ENCODE measurements at places on chromosomes 12 and 14. TPM values are rescaled to one million over a fixed set of nuclear protein-coding genes. Genes with fewer than 3 reads are reported as not detected.

- DNase-seq, result no peak
Observed at GRCh38 chr14:70788898-70789297, 20.4 kb downstream of the MAP3K9 start.

DNA sequence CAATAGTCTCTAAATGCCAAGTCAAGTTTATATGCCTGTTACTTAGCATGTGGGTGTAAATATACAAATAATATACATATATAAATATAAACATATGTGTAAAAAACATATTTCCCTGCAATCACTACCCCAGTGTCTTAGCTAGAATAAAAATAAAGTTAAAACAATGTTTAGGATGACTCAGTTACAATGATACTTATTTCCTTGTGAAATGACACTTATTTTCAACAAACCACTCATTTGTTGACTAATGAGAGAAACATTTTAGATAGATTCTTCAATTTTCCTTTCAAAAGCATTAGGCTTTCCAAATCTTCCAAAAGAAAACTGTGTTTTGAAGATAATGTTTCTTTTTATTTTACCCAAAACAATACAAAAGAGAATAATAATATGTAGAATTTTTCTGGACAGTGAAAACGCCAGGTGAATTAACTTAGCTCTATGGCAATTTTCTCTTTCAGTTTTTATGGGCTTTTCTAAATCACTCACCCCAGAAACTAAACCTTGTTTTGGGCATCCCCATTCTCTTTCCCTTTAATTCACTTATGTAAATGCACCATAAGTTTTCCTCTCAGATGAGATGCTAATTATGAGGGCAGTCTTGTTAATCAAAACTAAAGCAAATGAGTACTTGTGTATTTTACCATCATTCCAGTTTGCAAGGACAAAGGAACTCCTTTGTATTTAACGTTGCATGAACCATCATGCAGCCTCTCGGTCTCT lies 465.9 kb downstream of the BCAT1 start:
- DNase-seq, result no peak

DNA sequence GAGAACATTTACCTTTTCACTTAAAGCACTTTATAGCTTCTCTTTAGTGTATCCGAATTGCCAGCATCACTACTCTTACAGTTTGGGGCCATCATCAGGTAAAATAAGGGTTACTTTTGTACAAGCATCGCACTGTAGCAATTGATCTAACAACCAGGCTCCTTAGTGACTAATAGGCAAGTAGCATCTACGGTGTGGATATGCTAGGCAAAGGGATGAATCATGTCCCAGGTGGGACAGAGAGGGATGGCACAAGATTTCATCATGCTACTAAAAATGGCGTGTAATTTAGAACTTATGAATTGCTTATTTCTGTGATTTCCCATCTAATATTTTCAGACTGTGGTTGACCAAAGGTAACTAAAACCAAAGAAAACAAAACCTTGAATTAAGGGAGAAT lies 582.3 kb downstream of the KCNH5 start:
- DNase-seq, result no peak

Gene SRRM4
- total RNA-seq, result 1.1 TPM

Gene NRIP2
- total RNA-seq, result 0.15 TPM

DNA sequence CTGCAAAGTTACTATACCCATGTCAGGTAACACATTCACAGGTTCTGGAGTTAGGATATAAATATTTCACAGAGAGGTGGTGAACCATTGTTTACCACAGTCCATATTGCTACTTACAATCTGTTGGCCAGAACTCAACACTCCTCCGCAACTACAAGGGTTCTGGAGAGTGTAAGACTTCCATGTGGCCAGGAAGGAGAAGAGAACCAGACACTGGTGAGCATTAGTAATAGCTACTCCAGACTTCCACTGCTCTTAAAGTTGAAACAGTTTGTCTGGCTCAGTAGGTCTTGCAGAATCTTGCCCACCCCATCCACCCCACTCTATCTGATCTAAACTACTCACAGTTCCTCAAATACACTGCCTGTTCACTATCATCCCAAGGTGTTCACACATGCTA lies 369.6 kb downstream of the DUSP6 start:
- no peak for DNase-seq

Gene TRPV4
- total RNA-seq, result 4.9 TPM

GRCh38 chr12:62898526-62898925 lies 36.4 kb downstream of the PPM1H start:
- no peak for DNase-seq

Gene FAM181A
- total RNA-seq, result not detected

DNA sequence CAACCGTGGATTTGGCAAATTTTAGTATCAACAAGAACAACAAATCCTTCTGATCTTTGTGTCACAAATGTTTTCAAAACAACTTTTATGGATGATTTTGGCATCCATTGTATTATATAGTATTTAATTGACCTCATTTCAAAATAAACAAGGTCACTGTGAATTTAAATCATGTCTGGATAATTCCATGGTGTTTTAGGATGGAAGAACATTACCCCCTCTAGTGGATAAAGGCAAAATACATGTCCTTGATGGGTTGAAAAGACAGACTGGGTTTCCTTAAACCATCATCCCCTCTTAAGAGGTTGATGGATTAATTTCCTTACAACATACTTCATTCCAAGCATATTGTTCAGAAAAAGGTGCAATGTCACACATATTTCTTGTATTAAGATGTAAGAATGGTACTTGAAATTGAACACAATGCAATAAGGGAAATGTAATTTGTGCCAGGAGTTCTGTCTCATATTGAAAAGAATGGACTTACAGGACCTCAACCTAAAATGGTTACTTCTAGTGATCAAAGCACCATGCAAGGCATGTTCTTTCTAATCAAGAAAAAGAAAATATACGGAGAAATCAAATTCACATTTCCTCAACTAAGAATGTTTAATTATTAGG lies 352.0 kb downstream of the BCAT1 start:
- no peak for DNase-seq

Gene MAP4K5
- 43.9 TPM for total RNA-seq

- DNase-seq, result peak; percentile 86
Observed at GRCh38 chr12:54220092-54220557, 31.3 kb upstream of the SMUG1 start.

Gene ESPL1
- 43.2 TPM for total RNA-seq

Gene IPO4
- total RNA-seq, result 114 TPM

DNA sequence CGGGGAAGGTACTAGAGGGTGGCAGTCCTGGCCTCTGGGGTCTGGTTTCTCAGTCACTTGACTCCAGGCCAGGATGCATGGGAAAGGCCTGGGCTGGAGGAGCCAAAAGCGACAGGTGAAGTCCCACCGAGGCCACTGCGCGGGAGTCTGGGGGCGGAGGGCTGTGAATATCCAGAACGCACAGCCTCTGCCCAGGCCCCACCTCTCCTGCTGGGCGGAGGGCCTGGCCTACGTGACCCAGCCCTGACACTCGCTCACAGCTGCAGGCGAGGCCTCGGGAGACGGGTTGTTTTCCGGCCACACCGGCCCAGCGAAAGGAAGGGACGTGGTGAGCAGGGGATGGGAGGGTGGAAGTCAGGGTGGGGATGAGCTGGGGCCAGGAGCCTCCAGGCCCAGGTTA lies 91.2 kb downstream of the RFLNA start:
- no peak for DNase-seq

- no peak for DNase-seq
Observed at GRCh38 chr12:105235281-105235731, 668 bp downstream of the APPL2 start.

Gene EIF2S3B
- 2.2 TPM for total RNA-seq

Gene CLEC1B
- not detected for total RNA-seq

- DNase-seq, result no peak
Observed at GRCh38 chr12:105357162-105357691, 26.7 kb downstream of the C12orf75 start.
